HT1080 (cell line): ENCODE measurements at places on chromosomes 7 and 10.

DNA sequence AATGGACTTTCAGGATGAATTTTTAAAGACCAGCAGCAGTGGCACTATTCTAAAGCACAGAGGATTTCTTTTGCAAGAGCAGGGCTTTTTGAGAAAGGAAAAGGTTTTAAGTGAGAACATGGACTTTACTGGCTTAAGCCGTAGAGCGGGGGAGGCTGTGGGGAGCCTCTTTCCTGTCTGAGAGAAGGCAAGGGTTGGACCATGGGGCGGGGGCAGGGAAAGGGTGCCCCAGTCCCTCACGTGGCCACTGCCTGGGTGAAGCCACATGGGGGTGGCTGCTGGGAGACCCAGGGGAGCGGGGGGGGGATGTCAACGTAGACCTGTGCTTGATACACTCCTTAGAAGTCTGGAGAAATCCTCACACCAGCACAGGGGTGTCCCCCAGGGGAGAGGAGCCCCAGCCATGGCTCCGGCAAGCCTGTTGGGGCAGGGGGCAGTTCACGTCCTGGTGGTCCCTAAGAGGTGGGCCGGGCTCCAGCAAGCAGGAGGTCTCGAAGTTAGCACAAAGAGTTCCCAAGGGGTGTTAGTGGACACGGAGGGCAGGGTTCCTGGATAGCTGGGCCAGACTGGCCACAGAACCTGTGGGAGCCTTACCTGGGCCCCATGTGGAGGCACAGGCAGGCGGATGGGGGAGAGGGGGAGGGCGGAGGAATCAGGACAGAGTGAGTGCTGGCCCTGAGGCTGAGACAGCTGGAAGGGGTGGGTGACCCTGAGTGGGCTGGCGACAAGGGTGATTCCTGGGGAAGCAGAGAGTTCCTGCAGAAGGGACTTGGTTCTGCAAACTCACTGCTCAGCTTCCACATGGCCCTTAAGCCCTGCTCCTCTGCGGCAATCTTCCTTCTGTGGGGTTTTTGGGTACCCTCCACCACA lies 36.9 kb upstream of the ELFN1 start:
- no peak for DNase-seq

GRCh38 chr7:99699946-99700345 lies 20.1 kb upstream of the CYP3A5 start:
- no peak for DNase-seq

DNA sequence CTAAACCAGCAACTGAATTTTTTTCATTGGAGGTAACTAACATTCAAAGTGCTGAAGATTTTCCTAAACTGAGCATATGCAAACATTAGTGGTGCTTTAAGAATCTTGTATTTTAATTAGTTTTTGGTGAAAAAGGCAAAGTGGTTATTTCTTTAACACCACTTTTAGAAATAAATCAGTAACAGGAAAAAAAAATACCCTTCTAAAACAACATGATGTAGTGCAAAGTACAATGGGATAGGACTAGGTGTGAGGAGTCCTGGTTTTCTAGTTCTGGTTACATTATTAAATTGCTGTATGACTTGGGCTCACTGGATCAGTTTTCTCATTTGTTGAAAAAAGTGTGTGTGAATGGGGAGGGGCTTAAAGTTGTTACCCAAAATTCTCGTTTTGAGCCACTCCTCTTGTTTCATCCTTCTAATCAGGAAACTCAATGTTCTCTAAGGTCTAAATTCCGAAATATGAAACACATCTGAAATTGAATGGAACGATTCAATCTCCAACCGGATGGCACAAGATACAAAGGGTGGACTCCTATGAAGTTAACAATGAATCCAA lies 1.8 kb downstream of the WASL start:
- DNase-seq, result no peak

- peak; percentile 76 for DNase-seq
Measured at GRCh38 chr10:62614389-62615157, 189.9 kb upstream of the ADO start.

GRCh38 chr10:97618733-97619132 lies 14.6 kb downstream of the MORN4 start:
- DNase-seq, result no peak

- DNase-seq, result no peak
Measured at GRCh38 chr10:21445163-21445562, 80.3 kb downstream of the SKIDA1 start.

- DNase-seq, result peak; percentile 92
Measured at GRCh38 chr7:138935465-138936011, 45.7 kb downstream of the KIAA1549 start.

DNA sequence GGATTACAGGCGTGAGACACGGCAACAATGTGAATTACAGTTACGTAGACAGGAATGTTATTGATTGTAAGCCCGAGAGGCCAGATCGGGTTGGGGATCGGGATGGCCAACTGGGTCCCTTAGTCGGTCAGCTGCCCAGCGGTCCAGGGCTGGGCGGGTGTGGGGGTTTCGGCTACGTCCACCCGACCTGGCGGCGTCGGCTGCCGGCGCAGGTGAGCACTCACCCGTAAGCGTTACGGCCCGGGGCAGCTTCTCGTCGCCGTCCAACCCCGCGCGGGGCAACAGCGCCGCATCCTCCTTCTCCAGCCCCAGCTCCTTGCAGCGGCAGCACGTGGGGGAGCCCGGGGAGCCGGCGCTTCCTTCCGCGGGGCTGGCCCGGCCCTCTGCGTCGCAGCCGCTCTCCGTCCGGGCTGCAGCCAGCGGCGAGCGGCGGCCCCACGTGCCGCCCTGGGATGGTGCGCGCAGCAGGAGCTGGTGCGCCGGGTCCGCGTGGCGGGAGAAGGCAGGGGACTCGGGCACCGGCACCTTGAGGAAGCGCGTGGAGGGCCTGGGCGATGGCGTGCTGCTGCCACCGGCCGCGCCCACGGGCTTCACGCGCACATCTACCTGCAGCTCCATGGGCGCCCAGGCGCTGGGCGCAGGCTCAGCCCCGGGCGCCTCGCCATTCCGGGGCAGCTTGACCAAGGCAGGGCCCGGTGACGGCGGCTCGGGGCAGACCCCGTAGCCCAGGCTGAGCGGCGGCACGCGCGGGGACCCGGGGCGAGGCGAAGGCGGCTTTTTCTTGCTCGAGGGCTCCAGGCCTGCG lies 609 bp downstream of the KLRG2 start:
- DNase-seq, result no peak

DNA sequence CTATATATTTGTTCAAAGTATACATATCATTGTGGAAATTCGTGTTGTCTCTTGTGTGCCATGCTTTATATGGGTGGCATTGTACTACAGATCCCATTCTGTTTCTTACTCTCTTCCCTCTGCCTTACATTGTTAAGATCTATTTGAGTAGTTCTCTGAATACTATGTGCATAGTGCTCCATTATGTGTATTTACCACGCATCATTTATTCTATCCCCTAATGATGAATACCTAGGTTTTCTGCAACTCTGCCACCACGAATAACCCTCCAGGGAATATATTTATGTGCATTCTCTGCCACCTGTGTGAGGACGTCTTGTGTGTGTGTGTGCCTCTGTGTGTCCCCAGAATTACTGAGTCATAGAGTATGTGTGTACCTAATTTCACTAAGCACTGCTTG lies 431.2 kb upstream of the C7orf33 start:
- no peak for DNase-seq

GRCh38 chr10:4383651-4384098 lies 442.3 kb upstream of the AKR1E2 start:
- no peak for DNase-seq

GRCh38 chr7:44112231-44112996 lies 8.3 kb downstream of the AEBP1 start:
- DNase-seq, result no peak

DNA sequence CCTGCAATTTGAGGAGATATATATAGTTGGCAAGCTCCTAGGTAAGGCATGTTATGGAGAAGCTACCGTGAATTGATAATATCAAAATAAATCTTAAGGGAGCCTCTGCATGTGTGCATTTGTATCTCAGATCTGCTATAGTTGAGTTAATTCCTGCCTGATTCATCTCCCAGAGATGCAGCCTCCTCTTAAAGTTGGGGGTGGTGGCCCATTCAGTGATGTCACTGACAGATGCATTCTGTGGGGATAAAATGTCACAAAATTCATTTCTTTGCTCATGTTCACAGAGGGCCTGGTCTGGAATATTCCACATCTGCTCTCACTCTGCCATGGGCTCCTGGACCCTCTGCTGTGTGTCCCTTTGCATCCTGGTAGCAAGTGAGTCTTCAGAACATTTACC lies 185.8 kb upstream of the PRSS1 start:
- DNase-seq, result peak; percentile 28

DNA sequence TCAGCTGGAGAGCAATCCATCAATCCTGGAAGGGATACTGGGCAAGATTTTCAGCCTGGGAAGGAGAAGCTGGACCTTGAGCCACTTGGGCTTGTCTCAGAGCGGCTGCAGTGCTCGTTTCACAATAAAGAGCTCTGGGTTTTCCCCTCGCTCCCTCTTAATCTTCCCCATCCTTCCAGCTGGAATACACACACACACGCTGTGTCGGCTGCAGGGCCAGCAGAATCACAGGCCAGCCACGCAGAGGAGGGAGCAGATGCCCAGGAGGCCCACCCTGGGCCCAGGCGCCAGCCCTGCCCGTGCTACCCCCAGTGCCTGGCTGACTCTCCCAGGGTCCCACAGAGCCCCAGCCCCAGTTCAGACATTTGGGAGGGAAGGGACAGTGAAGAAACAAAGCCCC lies 255.1 kb downstream of the TNS3 start:
- DNase-seq, result no peak

- DNase-seq, result no peak
Measured at GRCh38 chr10:72062382-72062781, 26.0 kb downstream of the SPOCK2 start.

- DNase-seq, result no peak
Measured at GRCh38 chr10:17247210-17247609, 19.2 kb downstream of the VIM start.

DNA sequence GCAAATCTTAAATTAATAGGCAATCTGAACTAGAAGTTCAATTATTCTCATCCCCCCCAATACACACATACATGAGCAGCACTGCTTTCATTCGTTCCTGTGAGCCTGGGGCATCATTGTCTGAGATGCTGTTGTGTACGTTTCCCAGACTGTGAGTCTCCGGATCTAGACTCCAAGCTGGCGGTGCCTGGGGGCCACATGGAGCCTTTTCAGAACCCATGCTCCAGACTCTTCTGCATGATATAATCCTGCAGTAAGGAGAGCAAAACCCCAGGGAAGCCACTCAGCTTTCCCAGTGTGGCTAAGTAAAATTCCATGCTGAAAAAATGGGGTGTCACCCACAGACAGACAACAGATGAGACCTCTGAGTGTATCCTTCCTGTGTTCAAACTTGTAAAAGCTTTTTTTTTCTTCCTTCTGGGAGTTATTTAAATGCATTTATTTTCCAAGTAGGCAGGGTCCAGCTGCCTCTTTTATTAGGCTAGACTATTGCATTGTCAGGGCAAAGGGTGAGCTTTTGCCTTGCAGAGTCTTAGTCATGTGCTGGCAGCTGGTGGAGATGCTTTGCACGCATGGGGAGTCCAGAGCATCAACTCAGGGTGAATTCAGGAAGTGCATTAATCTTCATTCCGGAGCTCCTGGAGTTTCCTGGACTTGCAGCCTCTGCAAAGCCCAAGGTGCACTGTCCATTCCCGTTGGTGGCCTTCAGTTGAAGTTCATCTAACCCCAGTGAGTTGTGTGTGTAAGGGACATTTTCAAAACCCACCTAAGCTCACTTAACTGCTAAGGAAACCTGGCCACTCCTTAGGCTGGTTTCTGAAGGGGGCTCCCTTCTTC lies 185.7 kb upstream of the ADO start:
- peak; percentile 67 for DNase-seq
